SW 1271 (cell line): ENCODE measurements at places on chromosomes 5 and 9.

DNA sequence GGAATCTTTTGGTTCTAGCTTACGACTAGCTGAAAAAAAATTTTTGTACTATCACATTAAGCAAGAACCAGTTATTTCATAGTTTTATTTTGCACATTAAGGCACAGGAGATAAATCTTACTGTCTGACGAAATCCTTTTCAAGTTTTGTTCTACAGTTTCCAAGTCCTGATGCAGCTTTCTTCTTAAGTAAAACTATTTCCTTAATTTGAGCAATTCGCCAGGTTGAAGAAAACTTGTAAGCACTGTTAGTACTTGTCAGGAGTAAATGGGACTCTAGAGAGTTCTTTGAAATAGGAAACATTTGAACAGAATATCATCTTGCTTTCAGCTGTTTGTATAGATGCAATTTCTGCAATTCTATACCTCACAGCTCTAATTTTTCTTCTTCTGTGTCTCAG is 318.8 kb upstream of the ELAVL2 start:
- no peak for DNase-seq

GRCh38 chr5:174567506-174568141 is 156.8 kb upstream of the MSX2 start:
- DNase-seq, result no peak

- DNase-seq, result no peak
Measured at GRCh38 chr5:98698359-98698758, 75.1 kb upstream of the RGMB start.

DNA sequence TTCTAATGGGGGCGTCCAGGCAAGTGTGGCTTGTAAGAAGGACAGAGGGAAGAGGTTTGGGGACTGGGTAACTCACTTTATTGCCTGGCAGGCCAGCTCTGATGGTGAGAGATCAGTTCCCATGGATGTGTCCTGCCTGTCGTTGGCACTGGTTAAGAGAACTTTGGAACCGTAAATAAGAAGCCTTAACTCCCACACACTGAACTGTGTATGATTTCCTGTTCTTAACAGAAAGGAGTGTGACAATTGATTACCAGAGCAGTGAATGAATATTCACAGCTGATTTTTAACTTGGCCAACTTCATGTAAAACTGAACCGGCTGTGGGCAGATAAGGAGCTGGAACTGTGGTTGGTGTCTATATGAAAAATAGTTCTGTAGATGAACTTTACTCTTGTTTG is 63.2 kb downstream of the MEGF10 start:
- no peak for DNase-seq

DNA sequence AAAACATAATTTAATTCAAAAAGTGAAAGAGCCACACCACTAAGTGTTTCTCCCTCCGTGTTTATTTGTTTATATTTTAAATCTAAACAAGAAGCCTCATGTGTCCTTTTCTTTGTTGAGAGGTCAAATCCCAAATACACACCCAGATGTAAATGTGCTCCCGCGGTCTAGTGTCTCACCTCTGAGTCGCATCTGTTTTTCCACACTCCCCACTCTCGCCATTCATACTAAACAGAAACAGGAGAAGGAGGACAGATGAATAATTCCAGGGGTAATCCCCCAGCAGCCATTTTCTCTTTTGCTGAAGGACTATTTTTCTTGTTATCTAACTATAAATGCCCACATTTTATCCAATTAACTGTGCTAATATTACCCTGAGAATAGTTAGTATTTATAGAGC is 361.6 kb upstream of the RIOK2 start:
- no peak for DNase-seq

- DNase-seq, result no peak
Measured at GRCh38 chr5:1884678-1885403, 2.1 kb upstream of the IRX4 start.

- no peak for DNase-seq
Measured at GRCh38 chr5:79837761-79838551, 148.3 kb downstream of the CMYA5 start.
